ENCODE measurements at places on chromosomes 11 and 22. TPM values are rescaled to one million over a fixed set of nuclear protein-coding genes. Genes with fewer than 3 reads are reported as not detected.

The MAP4K2 gene
- total RNA-seq = 21.4 TPM

The NRGN gene
- total RNA-seq = 7.8 TPM

DNA sequence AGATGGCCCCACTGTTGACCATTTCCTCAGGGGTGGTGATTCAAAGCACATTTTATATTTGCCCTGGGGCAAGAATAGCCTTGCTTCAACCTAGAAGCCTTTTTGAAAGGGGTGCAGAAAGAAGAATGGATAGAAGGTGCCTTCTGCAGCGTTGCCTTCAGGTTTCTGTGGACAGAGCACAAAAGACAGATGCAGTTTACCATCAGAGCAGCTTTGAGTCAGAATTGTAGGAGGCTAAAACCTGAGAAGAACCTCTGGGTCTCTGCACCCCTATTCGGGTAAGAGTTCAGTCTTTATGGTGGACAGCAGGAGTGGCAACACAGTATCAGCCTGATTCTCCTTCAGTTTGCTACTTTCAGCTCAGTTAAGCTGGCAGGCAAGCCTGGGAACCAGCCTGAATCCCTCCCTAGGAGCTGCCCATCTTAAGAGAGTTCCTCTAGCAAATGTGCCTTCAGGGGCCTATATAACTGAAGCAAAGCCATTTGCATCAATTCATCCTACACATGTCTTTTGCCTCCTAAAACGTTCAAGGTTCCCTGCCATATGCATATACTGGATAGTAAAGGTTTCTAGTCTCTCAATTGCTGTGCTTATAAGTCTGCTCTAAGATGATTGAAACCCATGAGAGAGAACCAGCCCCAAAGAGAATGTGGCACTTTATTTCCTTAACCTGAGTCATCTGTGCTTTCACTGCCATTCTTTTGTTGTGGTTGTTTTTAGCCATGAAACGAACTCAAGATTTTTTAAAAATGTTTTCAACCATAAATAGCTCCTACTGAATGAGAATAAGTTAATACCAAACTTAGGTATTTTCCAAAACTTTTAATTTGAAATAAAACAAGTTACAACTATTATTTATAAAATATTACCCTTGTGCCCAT, 123.0 kb downstream of the TRIM44 start:
- no peaks in the 10 kb centered on the region for H3K27me3 ChIP-seq
- peak overlapping the region; percentile 64 for H3K27ac ChIP-seq
- H3K36me3 ChIP-seq = no peaks in the 10 kb centered on the region
- H3K4me3 ChIP-seq = no peak overlapping the region
- peaks cover 33% of the 10 kb centered on the region for H3K4me1 ChIP-seq

- no peak for DNase-seq
- peaks cover 9% of the 10 kb centered on the region for H3K4me1 ChIP-seq
- no peaks in the 10 kb centered on the region for H3K36me3 ChIP-seq
- H3K27ac ChIP-seq = no peak overlapping the region
Observed at GRCh38 chr22:29319072-29319471, 3.6 kb upstream of the RASL10A start.

DNA sequence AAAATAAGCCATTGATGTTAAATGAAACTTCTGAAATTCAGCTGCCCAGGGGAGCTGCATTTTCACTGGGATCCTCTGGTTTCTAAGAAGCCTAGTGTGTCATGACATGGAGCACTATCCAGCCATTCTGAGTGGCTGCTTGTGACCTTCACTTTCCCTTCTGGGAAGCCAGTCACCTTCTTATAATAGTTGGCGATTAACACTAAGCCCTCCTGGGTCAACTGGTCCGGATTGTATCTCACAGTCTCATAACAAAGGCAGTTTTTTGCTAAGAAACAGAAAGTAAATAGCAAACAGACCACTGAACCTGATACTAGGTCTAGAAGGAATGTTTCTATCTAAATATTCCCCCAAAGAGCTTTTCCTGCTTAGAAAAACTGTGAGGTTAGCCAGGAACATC, 7.9 kb downstream of the CSRP3 start:
- DNase-seq = no peak
- no peak overlapping the region for H3K27ac ChIP-seq
- no peaks in the 10 kb centered on the region for H3K4me1 ChIP-seq
- no peak overlapping the region for H3K4me3 ChIP-seq
- H3K27me3 ChIP-seq = no peaks in the 10 kb centered on the region

- no peaks in the 10 kb centered on the region for H3K4me1 ChIP-seq
- H3K27ac ChIP-seq = no peak overlapping the region
- DNase-seq = no peak
- H3K36me3 ChIP-seq = no peaks in the 10 kb centered on the region
- H3K27me3 ChIP-seq = no peaks in the 10 kb centered on the region
Observed at GRCh38 chr11:2655834-2656622, 43.8 kb downstream of the KCNQ1OT1 start.

Data from Caco-2 (cell line).